CD8-positive, alpha-beta memory T cell (primary cell): ENCODE measurements at places on chromosomes 3 and 15. TPM values are rescaled to one million over a fixed set of nuclear protein-coding genes. Genes with fewer than 3 reads are reported as not detected.

Gene ANO10
- 12.3 TPM for total RNA-seq

Gene PDCD10
- 81.3 TPM for total RNA-seq

GRCh38 chr15:100433304-100433703, 91.5 kb upstream of the ADAMTS17 start:
- no peak for DNase-seq

DNA sequence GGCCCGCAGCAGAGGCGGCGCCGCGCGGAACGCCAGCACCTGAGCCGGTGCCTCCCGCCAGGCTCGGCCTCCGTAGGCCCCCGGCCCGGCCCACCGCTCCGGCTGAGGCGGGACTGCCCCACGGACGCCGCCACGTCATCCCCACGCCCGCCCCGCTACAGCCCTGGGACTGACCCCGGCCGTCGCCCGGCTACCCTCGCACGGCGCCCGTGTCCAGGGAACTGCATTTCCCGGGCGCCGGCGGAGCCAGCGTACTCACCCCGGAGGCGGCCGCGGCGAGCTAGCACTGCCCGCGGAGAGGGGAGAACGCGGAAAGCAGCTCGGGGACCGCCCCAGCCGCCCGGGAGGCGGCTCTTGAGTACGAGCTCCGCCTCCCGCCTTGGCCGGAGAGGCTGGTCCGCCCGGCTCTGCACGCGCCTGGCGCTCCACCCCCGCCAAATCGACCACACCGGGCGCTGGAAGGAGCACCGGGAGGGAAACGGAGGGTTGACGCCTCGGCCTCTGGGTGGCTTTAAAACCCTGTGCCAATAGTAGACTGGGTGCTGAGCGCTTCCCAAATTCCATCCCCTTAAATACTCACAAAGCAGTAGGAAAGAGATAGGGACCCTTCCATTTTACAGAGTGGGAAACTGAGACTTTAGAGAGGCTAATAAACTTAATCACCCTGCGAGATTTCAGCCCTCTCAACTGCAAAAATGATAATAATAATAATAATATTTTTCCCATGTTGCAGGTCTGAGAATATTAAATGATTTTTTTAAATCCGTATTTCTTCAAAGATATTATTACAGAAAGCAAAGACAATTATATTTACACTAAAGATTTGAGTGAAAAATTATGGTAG, at the start of gene B4GALT4:
Gene B4GALT4, minus strand, starts transcription at position 288 of the 844 bp plus-strand sequence. CDS start 10,779 bp downstream, outside the sequence.
- peak; percentile 75 for DNase-seq

Gene C3orf80
- not detected for total RNA-seq

Gene AP4E1
- total RNA-seq = 18.8 TPM

Gene CCR8
- total RNA-seq = 5.3 TPM

DNA sequence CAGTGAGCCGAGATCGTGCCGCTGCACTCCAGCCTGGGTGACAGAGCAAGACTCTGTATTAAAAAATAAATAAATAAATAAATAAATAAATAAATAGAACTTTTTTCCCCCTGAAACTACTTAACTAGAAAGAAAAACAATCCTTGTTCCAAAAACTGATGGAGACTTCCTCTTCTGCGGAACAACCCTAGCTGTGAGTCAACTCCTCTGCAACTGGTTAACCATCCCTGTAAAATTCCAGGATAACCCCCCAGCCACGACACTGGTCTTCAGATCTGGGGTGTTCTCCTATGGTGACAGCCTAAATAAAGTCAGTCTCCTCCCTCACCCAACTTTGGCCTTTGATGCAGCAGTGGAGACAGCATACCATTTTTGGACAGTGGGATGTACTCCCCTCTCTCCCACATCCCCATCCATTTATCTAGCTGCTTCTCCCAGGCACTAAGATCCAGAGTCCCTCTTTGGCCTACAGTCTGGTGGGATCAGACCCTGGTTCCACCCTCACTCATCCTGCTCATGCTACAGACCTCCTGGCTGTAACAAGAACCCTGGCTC, 352.6 kb downstream of the OCA2 start:
- no peak for DNase-seq

Gene SOX2
- not detected for total RNA-seq

DNA sequence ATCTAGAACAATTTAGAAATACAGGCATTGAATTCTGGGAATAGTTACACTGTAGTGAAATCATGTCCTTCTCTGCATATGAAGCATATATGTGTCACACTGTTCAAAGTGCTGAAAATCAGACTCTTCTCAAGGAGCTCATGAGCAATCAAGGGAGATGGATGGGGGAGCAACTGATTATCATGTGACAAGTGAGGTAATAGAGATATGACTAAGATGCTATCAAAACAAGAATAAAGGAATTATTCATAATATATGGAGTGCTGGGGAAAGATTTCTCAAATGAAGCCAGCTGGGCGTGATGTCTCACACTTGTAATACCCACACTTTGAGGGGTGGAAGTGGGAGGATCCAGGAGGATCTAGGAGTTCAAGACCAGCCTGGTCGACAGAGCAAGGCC, 74.9 kb upstream of the CHRNB4 start:
- DNase-seq = no peak

GRCh38 chr3:132231633-132232032, 85.6 kb upstream of the ACP3 start:
- no peak for DNase-seq

GRCh38 chr15:101489237-101489598, 289 bp downstream of the PCSK6 start:
- no peak for DNase-seq

- DNase-seq = no peak
Measured at GRCh38 chr3:11612515-11613188, 31.1 kb downstream of the VGLL4 start.

Gene HHLA2
- 1.1 TPM for total RNA-seq

DNA sequence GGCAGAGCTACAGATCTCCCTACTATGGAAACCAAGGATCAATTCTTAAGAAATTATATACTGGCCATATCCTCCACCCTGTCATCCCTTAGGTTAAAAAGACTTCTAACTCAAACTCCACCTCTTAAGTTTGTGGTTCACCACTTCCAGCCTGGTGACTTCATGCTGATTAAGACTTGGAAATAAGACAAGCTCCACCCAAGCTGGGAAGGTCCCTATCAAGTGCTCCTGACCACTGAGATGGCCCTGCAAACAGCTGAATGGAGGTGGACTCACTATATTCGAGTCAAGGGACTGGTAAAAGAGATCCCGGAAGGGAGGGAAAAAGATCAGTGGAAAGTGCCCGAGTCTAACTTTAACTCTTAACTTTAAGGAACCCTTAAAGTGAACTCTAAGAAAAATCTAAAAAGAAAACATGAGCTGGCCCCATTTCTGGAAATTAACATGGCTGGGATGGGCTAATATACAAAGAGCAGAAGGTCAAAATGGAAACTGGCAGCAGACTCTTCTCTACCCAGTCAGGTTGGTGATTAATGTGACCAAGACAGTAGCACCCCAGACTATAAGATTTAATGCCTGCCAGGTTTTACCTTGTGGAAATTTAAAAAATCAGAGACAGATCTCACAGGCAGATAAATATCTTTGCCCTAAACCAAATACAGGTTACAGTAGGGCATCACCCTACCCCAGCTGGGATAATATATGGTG, 43.9 kb downstream of the PPCDC start:
- DNase-seq = no peak

- DNase-seq = no peak
Measured at GRCh38 chr3:138817695-138818094, 17.0 kb downstream of the PIK3CB start.
